Non-pigmented ciliary epithelial cell (primary cell): ENCODE measurements at places on chromosomes 16 and 17.

- no peak for DNase-seq
These were observed 6.4 kb upstream of the SLFN12L start for GRCh38 chr17:35543856-35544255.

DNA sequence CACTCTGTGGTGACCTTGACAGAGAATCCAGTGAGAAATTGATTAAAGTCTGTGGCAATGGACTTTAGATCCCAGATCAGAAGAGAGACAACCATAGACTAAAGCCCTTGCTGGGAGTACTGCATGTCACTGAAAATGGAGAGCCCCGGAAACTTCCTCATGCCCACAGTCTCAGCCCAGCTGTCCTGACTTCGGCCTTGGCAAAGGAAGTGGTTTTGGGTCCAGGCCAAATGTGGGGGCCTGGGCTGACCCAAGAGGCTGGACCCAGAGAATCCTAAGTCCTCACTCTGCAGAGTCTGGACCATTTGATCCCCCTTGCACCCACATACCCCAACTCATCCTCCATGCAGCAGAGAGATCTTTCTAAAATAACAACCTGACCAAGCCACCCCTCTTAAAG is 4.7 kb upstream of the BEAN1 start:
- DNase-seq: no peak

GRCh38 chr17:8728971-8729370 is 15.7 kb downstream of the CCDC42 start:
- DNase-seq: no peak

DNA sequence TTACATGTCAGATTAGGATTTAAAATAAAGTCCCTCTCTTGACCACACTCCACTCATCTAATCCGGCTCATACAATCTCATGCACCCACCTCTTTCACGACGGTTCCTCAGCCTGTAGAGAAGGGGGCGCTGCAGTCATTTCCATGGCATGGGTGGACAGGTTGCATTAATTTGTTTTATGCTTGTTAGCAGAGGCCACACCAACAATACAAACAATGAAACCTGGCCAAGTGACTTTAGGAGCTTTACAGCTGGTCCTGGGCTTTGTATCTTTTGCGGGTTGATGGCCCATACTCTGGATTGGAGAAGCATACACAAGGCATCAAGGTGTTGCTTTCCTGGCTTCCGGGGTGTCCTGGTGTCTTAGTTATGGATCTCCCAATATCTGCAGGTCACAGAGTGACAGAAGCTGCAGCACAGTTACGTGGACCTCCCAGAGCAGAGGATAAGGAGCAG is 9.7 kb upstream of the SNF8 start:
- no peak for DNase-seq

DNA sequence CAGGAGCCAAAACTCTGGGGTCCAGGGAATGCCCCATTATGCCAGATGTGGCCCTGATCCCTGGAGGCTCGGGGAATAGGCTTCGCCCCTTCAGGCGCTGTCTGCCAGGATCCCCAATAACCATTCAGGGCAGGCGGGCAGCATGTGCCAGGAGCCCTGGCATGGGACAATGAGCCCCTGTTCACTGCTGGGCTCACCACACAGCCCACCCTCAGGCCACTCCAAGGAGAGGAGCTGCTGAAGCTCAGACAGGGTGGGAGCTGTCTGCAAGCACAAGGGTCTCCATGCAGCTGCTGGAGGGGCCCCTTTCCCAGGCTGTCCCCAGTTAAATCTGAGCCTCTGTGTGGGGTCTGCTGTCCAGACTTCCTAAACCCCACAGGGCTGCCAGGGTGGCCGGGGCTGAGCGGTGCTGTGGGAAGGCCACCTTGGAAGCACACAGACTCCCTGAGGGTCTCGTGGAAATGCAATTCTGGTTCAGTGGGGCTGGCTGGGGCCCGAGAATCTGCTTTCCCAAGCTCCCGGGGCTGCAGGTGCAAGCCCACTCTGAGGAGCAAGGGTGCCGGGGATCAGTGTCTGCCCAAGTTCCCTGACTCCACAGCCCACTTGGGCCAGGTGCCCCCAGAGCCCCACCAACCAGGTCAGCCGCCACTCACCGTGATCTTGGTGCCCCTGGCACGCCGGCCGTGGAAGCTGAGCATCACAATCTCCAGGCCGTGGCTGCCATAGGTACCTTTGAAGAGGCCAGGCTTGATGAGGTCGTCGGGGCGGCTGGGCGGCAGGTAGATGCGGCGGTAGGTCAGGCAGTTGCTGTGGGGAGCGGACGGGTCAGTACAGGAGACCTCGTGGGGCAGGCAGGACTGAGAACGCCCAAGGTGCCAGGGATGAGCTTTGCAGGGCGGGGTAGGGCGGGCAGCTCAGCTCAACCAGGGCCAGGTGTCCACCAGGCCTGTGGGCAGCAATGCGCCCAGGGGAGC is 17.7 kb upstream of the C16orf95 start:
- no peak for DNase-seq

DNA sequence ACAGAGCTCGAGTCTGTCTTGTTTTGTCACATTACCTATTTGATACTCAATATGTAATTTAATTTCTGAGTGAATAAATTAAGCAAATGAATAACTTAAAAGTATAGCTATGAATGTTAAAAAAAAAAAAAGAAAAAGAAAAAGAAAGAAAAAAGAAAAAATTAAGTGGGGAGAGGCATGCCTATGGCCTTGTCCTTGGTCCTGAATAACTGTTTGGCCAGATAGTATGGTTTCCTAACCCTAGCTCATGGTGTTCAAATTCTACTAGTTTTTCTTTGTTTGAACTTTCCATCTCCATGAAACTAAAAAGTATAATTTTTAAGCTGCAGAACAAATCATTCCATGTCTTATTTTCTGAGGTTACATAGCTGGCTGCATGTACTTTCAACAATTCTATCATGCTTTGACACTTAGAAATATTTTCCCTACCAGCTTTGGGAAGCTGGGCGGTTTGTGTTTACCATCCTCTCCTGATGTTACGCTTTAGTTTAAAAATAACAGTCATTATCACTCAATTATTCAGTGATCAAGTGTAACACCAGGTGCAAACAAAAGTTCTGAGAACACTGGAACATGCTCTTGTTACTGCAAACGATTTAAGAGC is 31.8 kb downstream of the TOX3 start:
- DNase-seq: no peak

DNA sequence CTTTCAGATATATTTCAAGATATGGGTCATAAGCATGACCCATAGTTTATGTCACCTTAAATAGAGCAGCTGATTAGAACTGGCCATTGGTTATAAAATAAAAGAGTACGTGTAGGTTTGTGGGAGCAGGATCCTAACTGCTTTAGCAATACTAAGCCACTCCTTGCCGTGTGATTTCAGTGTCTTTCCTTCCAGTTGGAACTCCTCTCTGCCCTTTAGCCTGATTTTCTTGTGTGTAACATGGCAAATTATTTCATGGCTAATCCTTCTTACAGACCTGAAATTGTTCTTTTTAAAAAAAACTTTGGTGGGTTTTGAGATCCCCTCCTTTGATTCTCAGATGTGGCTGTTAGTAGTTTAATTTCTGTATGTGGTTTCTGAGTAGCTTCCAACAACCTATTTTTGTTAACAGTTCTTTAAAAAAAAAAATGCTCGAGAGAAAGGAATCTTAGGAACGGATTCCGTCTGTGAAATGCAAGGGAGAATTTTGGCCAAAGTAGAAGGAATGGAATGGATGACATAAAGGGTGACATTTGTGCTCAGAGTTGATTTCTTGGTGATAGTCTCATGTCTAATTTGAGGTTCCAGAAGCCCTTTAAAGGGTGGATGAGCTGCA is 39.9 kb downstream of the DHRS7B start:
- no peak for DNase-seq

DNA sequence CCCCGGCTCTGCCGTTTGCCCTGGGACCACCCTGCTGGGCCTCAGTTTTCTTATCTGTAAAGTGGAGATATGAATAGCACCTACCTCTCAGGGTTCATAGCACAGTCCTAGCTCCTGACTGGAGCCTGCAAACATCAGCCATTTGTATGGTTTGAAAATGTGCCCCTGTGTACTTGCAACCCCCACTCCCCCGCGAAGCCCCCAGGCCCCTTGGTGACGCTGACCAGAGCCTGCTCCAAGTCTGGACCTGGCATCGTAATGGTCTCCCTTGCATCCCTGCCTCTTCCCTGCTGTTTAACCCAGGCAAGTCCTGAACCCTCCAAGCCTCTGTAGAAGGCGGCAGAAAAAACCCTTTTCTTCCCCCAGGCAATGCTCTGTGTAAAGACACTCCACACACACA is 128.0 kb downstream of the IRF8 start:
- no peak for DNase-seq

GRCh38 chr17:38898812-38899348 is 26.5 kb upstream of the LASP1NB start:
- no peak for DNase-seq

DNA sequence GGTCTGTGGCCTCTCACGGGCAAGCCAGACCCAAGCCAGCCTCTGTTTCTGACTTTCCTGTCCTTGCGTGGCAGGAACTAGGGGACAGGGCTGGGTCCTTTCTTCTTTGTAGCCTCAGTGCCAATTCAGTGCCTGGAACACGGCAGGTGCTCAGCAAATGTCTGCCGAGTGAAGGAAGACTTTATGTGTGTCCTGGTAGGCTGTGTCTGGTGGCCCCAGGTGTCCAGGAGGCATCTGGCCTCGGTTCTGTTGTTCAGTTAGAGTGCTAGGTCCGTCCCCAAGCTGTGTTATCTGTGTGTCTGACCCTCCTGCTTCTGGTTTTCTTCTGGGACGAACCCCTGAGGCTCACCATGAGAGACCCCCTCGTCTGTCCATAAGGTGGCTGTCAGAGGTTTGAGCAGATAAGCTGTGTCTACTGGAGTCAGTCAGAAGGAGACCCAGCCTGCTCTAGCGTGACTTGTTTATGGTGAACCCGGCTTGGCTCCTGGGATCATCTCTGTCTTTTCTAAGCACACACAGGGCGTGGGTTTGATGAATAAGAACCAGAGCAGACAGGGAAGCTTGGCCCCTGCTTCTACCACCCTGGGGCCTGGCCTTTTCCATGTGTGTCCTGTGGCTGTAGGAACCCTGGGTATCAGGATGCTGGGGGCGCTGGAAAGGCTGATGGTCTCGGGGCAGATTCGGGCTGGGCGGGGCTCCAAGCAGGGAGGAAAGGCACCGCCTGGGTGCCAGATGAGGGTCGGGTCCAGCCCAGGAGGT is 39.3 kb downstream of the ENGASE start:
- no peak for DNase-seq

GRCh38 chr17:43453331-43453812 is 30.4 kb upstream of the DHX8 start:
- no peak for DNase-seq

DNA sequence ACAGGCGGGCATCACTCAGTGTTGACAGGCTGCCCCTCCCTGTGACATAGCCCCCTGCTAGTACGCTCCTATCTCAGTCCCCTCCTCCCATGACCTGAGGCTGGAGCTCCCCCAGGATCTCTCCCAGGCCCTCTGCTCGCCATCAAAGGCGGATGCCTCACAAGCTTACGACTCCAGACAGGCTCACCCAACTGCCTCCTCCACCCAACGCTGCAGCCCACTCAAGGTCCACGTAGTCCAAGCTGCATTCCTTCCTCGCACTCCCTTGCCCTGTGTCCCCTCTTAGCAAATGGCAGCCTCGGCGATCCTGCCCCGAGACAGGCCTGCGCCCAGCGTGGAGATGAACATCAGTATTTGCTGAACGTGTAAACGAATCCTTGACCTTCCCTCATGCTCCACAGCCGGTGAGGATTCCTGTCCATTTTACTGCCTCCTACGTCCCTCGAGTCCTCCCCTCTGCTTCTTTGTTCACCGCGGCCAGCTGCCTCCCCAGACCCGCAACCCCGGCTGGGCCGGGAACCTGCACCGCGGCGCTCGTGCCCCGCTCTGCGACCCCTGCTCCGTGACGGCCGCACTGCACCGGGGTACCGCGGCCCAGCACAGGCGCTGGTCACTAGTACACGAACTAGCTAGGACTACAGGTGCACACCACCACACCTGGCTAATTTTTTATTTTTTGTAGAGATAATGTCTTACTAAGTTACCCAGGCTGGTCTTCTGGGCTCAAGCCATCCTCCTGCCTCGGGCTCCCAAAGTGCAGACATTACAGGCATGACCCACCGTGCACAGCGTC is 838 bp upstream of the TMEM97 start:
- no peak for DNase-seq

DNA sequence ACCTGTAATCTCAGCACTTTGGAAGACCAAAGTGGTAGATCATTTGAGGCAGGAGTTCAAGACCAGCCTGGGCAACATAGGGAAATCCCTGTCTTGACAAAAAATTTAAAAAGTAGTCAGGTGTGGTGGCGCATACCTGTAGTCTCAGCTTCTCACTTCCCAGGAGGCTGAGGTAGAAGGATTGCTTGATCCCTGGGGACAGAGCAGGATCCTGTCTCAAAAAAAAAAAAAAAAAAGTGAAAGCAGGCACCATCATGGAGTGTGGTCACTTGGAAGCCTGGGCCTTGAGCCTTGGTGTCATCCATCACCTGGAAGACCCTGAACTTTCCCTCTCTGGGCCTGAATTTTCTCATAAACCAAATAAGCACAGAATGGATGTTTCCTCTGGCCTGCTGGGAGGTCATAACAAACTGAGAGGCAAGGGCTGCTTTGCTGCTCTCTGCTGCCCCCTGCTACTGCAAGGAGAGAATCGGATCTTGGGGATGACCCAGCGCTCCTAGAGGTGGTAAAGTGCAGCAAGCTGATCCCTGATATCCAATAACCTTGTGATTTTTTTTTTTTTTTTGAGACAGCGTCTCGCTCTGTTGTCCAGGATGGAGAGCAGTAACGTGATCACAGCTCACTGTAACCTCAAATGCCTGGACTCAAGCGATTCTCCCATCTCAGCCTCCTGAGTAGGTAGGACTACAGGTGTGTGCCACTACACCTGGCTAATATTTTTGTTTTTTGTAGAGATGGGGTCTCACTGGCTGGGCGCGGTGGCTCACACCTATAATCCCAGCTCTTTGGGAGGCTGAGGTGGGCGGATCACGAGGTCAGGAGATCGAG is 75.9 kb upstream of the RNU2-1 start:
- DNase-seq: no peak

- DNase-seq: no peak
These were observed 95.1 kb downstream of the PRKCA start for GRCh38 chr17:66397486-66397885.

DNA sequence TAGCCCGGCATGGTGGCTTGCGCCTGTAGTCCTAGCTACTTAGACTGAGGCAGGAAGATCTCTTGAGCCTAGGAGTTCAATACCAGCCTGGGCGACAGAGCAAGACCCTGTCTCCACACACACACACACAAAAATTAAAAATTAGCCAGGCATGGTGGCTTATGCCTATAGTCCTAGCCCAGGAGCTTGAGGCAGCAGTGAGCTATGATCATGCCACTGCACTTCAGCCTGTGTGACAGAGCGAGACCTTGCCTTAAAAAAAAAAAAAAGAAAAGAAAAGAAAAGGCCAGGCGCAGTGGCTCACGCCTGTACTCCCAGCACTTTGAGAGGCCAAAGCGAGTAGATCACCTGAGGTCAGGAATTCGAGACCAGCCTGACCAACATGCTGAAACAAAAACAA is 23.9 kb downstream of the C17orf75 start:
- DNase-seq: no peak

DNA sequence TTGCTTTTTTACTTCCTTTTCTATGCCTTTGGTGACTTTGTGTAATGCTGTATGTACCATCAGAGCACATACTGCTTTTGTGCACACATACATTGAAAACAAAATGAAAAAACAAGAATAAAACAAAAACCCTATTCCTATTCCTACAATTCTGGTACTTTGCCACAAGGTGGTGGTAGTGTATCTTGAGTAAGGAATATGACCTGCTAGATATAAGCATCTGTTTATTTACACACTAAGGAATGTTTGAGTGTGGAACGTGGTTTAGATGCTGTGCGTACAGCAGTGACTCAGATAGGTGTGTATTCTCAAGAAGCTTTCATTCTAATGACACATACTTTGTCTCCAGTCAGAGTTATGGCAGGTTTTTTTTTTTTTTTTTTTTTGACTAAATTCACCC is 606.2 kb downstream of the WWOX start:
- peak; percentile 18 for DNase-seq

- DNase-seq: no peak
These were observed 21.5 kb downstream of the RPH3AL start for GRCh38 chr17:330993-331701.
